ENCODE measurements at places on chromosomes 2 and 18. TPM values are rescaled to one million over a fixed set of nuclear protein-coding genes. Genes with fewer than 3 reads are reported as not detected.
A peak's percentile ranks its signal among the peaks of the same experiment; 100 is the strongest.

DNA sequence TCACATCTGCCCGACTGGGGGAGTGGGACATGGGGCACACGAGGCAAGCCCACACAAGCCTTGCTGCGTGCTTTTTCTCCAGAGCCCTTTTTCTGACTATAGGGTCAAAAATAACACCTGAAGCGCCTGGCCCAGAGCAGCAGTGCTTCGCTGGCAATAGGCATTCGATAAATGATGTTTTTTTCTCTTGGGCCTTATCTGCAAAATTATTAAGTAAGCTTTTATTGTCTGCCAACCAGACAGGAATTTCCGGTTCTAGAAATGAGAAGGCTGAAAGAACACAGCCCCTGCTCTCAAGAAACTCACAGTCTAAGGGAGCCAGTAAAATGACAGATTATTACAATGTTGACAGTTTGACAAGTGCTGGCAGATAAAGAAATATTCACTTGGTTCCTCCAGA, 2.7 kb upstream of the TMBIM1 start:
- peak; percentile 85 for DNase-seq
- H3K27ac ChIP-seq = peak overlapping the region; percentile 100
- H3K27me3 ChIP-seq = no peaks in the 10 kb centered on the region
- peaks cover 59% of the 10 kb centered on the region for H3K4me1 ChIP-seq
- H3K36me3 ChIP-seq = no peaks in the 10 kb centered on the region

GRCh38 chr2:102141011-102141943, 1.3 kb upstream of the IL1R1 start:
- H3K4me1 ChIP-seq = no peaks in the 10 kb centered on the region
- no peak overlapping the region for H3K4me3 ChIP-seq
- DNase-seq = no peak
- H3K36me3 ChIP-seq = peaks cover 5% of the 10 kb centered on the region

Gene CMPK2
- 0.53 TPM for total RNA-seq

DNA sequence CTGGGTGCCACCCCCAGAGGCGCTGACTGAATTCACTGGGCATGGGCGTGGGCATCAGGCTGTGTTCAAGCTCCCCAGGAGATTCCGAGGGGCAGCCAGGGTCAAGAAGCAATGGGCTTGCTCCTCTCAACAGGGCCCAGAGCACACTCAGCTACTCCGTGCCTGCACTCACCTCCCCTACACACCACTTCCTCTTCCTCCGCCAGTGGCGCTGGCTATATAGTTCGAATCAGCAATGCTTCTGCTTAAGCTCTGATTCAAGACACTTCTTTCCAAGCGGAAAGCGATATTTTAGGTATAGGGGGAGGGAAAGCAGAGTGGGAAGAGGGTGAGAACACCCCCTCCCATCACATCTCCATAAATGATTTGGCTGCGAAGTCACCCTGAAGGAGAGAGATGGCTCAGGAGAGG, 42.1 kb downstream of the CRACDL start:
- no peak overlapping the region for H3K27ac ChIP-seq
- no peaks in the 10 kb centered on the region for H3K27me3 ChIP-seq
- H3K4me3 ChIP-seq = no peak overlapping the region
- no peaks in the 10 kb centered on the region for H3K4me1 ChIP-seq

DNA sequence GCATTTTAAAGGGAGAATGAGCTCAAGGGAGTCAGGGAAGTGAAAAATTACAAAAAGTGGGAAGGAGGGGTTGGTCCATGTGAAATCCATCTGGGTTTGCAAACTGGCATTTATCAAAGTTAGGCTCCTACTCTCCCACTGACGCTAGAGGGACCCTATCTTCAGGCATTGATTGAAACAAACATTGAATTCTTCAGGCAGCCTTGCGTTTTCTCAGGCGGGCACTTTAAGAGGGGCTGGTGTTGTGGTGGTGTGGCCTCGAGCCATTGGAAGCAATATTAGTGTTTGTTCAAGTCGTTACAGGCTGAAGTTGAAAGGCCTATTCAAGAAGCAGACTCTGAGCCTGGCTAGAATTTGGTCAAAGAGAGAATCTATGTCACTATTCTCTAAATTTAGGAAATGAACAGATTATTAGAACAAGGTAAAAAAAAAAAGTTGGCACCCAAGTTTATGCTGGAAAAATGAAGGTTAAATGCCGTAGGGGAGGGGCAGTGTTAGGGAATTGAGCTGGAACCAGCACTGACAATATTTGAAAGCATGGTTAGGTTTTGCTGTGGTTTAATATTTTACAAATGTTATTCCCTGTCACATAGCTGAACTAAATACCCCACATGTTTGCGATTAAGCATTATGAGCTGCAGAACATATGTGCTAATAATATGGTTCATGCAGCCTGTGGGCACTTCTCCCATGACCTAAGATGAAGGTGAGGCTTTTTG, 36.8 kb downstream of the STON1 start:
- no peaks in the 10 kb centered on the region for H3K27me3 ChIP-seq
- peak; percentile 33 for DNase-seq
- no peaks in the 10 kb centered on the region for H3K4me1 ChIP-seq
- H3K36me3 ChIP-seq = no peaks in the 10 kb centered on the region
- no peak overlapping the region for H3K4me3 ChIP-seq

GRCh38 chr18:7824970-7825369, 257.9 kb downstream of the PTPRM start:
- H3K27ac ChIP-seq = no peak overlapping the region
- H3K36me3 ChIP-seq = peaks cover 1% of the 10 kb centered on the region
- DNase-seq = no peak
- no peaks in the 10 kb centered on the region for H3K4me1 ChIP-seq
- H3K27me3 ChIP-seq = no peaks in the 10 kb centered on the region

Gene OXER1
- total RNA-seq = 10.9 TPM

Measured in Caco-2 (cell line).